ENCODE measurements at places on chromosomes 1 and 21. TPM values are rescaled to one million over a fixed set of nuclear protein-coding genes. Genes with fewer than 3 reads are reported as not detected.

- no peaks in the 10 kb centered on the region for H3K27me3 ChIP-seq
- H3K27ac ChIP-seq, result no peak overlapping the region
- peaks cover 81% of the 10 kb centered on the region for H3K36me3 ChIP-seq
- H3K4me3 ChIP-seq, result no peak overlapping the region
- DNase-seq, result no peak
Observed at GRCh38 chr1:23080885-23081284, 61.6 kb downstream of the KDM1A start.

- peaks cover 31% of the 10 kb centered on the region for H3K36me3 ChIP-seq
- peaks cover 40% of the 10 kb centered on the region for H3K4me1 ChIP-seq
- H3K4me3 ChIP-seq, result peak within 1 kb of the TSS; percentile 75
- peak within 1 kb of the TSS; percentile 96 for H3K27ac ChIP-seq
- no peaks in the 10 kb centered on the region for H3K27me3 ChIP-seq
Observed at GRCh38 chr1:27366411-27367159, at the start of gene MAP3K6. MAP3K6 (minus strand) TSS chr1:27366961; CDS start chr1:27366597, 364 bp downstream.

DNA sequence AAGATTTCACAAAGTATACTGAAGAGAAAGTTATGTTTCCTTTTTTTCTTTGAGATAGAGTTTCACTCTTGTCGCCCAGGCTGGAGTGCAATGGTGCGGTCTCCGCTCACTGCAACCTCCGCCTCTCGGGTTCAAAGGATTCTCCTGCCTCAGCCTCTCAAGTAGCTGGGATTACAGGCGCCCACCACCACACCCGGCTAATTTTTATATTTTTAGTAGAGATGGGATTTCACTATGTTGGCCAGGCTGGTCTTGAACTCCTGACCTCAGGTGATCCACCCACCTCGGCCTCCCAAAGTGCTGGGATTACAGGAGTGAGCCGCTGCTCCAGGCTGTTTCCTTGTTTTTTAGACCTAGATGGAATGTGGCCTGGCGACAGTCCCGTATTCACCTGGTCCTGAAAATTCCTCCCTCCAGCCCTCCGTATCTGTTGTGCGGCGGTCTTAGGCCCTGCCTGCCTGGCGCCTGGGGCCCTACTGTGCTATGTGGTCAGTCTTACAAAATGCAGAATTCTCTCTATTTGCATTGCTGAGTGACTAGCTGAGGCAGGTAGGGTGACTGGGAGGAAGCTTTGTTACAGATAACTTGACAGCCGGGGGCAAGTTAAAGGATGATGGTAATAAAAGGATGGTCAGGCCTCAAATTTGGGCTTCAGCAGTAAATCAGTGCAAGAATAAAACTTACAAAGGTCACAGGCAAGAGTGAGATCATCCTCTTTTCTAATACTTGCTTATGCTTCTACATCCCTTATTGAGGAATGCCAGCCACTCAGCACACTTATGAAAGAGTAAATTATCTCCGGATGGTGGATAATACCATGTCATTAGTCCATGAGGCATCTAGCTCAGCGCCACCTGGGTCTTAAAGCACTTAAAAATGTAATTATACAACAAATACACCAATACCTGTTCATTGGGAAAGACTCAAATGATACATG is 30.3 kb downstream of the PARK7 start:
- no peaks in the 10 kb centered on the region for H3K36me3 ChIP-seq
- H3K4me3 ChIP-seq, result no peak overlapping the region
- H3K4me1 ChIP-seq, result no peaks in the 10 kb centered on the region
- DNase-seq, result no peak

GRCh38 chr1:54510715-54511270 is 37.2 kb upstream of the ACOT11 start:
- H3K27ac ChIP-seq, result no peak overlapping the region
- H3K4me3 ChIP-seq, result no peak overlapping the region
- no peaks in the 10 kb centered on the region for H3K4me1 ChIP-seq
- DNase-seq, result no peak
- H3K27me3 ChIP-seq, result no peaks in the 10 kb centered on the region

DNA sequence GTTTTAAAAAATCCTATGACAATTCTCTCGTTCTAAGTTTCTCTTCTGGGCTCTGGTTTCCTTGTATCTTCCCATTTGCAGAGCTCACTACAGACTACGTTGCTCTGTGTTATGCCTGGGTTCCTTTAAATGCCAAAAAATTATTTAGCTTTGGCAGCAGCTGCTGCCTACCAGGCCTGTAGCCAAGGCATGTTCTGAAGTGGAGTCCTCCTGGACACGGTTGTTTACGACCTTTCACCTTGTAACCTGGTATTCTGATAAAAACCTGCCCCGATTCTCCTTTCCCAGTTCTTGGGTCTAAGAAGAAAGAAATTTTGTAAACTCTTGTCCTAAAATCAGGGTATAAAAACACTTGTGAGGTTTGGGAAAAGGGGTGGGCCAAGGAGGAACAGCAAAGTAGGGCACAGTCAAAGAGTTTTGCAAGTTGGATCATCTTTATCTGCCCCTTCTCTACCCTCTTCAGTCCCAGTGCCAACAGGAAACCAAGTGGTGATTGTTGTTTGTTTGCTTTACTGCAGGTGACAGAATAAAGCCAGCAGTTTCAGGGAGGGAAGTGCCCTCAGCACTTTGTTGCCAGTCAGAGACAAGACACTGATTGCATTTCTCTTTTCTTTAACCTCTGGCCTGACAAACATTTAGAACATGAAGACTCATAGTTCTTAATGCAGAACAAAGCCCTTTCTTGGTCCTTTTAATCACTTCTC is 3.1 kb upstream of the TXNIP start:
- H3K4me1 ChIP-seq, result peaks cover 37% of the 10 kb centered on the region
- peaks cover 12% of the 10 kb centered on the region for H3K36me3 ChIP-seq
- peak overlapping the region; percentile 99 for H3K27ac ChIP-seq
- no peaks in the 10 kb centered on the region for H3K27me3 ChIP-seq

- H3K4me3 ChIP-seq, result peak overlapping the region; percentile 72
- H3K27ac ChIP-seq, result peak overlapping the region; percentile 94
- H3K4me1 ChIP-seq, result peaks cover 25% of the 10 kb centered on the region
Observed at GRCh38 chr1:8816264-8816663, 1.2 kb downstream of the RERE start.

- H3K4me1 ChIP-seq, result no peaks in the 10 kb centered on the region
- H3K4me3 ChIP-seq, result no peak overlapping the region
- no peaks in the 10 kb centered on the region for H3K27me3 ChIP-seq
- H3K27ac ChIP-seq, result no peak overlapping the region
Observed at GRCh38 chr1:116544588-116545358, 26.1 kb downstream of the CD58 start.

- H3K4me3 ChIP-seq, result no peak overlapping the region
- H3K36me3 ChIP-seq, result no peaks in the 10 kb centered on the region
- H3K27me3 ChIP-seq, result no peaks in the 10 kb centered on the region
Observed at GRCh38 chr1:208874915-208875314, 630.7 kb upstream of the PLXNA2 start.

DNA sequence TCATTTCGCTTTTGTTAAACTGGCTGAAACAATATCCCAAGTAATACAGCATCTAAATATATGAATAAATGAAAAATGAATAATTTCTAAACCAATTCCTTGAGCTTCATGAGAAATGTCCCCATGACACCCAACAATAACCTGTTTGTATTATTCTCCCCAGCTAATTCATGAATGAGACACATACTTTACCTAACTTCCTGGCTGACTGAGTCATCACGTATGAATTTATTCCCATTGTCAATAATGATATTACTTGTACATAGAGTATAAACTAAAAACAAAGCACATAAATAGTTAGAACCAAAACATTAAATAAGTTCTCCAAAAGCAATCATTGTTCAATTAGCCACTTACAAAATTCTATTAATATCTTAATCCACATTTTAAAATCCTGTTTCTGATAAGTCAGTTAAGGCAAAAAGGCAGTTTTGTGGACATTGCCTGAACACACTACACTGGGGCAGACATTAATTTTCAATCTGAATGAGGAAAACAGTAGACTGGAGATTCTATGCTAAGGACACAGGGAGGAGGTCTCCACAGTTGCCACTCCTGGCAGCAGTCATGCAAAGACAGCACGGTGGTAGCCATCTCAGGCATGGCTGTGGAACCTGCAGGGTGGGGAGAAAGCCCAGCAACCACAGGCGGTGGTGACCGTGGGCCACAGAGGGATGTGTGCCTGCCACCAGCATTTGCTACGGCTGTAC is 48.2 kb downstream of the SLC9C2 start:
- H3K27me3 ChIP-seq, result no peaks in the 10 kb centered on the region
- H3K4me1 ChIP-seq, result no peaks in the 10 kb centered on the region
- no peak for DNase-seq
- H3K4me3 ChIP-seq, result no peak overlapping the region

GRCh38 chr1:240122639-240123613 is 31.2 kb downstream of the FMN2 start:
- H3K4me3 ChIP-seq, result no peak overlapping the region
- H3K36me3 ChIP-seq, result no peaks in the 10 kb centered on the region
- peak; percentile 72 for DNase-seq
- no peaks in the 10 kb centered on the region for H3K4me1 ChIP-seq
- H3K27ac ChIP-seq, result no peak overlapping the region

GRCh38 chr1:21511579-21512522 is 2.6 kb downstream of the ALPL start:
- peak overlapping the region; percentile 47 for H3K4me3 ChIP-seq
- H3K27me3 ChIP-seq, result peaks cover 19% of the 10 kb centered on the region
- DNase-seq, result peak; percentile 81
- peak overlapping the region; percentile 68 for H3K27ac ChIP-seq
- H3K4me1 ChIP-seq, result peaks cover 22% of the 10 kb centered on the region

GRCh38 chr1:205834751-205835150 is 15.2 kb downstream of the PM20D1 start:
- no peak for DNase-seq

- H3K27ac ChIP-seq, result no peak overlapping the region
- peaks cover 5% of the 10 kb centered on the region for H3K4me1 ChIP-seq
- no peak overlapping the region for H3K4me3 ChIP-seq
- H3K36me3 ChIP-seq, result no peaks in the 10 kb centered on the region
- no peaks in the 10 kb centered on the region for H3K27me3 ChIP-seq
Observed at GRCh38 chr1:179043907-179044306, 18.2 kb downstream of the FAM20B start.

DNA sequence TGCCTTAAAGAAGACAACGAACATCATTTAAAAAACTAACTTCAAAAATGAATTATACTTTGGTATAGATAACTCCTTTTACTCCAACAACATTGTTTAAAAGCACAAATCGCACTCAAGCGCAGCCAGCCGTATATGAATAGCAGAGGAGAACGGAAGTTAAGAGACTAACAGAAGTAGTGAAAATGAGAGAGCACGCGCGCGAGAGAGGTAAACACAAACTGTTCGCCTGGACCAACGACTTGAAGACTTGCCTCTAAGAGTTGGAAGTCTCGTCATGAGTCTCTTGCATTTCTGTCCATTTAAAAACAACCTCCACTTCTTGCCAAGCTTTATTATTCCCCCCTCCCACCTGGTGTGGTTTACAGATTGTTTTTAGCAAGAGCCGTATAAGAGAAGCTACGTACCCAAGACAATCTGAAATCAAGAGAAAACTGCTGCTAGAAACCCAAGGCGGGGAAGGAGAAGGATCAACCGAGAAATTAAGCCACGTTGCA is 479 bp downstream of the SELENOF start:
- DNase-seq, result no peak
- H3K4me1 ChIP-seq, result peaks cover 13% of the 10 kb centered on the region

The RXRG gene
- 9.1 TPM for total RNA-seq

The PCAT6 gene
- 0.81 TPM for total RNA-seq

The WNT3A gene
- 10.1 TPM for total RNA-seq

The GBP4 gene
- 32.9 TPM for total RNA-seq

GRCh38 chr1:206419250-206419649 is 51.0 kb upstream of the IKBKE start:
- no peaks in the 10 kb centered on the region for H3K27me3 ChIP-seq
- no peaks in the 10 kb centered on the region for H3K4me1 ChIP-seq
- H3K36me3 ChIP-seq, result peaks cover 38% of the 10 kb centered on the region
- no peak for DNase-seq
- no peak overlapping the region for H3K27ac ChIP-seq
- no peak overlapping the region for H3K4me3 ChIP-seq

DNA sequence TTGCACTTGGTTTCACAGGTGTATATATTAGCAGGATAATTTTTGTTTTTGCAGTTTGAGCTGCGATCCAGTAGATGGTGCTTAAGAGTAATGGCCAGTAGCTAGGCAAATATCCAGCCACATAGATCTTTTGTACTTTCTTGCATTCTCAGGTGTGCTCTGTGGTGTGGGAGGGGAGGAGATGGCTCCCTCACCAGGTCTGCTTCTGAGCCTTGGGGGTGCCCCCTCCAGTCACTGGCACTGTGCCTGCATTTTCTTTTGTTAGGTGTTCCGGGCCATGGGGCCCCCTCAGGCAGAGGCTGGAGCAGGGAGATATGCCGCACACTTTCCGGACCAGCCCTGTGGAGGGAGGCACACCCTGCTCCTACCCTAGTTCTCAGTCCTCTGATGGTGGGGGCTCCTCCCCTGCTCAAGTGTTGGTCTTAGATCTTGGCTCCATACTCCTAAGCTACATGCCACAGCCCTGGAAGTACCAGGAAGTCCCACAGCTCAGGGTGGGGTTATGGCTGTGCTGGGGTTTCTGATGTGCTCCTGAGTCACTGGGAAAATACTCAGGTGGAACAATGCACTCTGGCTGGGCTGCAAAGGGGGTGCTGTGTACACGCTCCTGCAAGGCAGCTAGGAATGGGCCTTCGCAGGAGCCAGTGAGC is 197.6 kb upstream of the DMRTA2 start:
- H3K4me1 ChIP-seq, result no peaks in the 10 kb centered on the region
- H3K36me3 ChIP-seq, result no peaks in the 10 kb centered on the region
- H3K4me3 ChIP-seq, result no peak overlapping the region
- DNase-seq, result peak; percentile 89

DNA sequence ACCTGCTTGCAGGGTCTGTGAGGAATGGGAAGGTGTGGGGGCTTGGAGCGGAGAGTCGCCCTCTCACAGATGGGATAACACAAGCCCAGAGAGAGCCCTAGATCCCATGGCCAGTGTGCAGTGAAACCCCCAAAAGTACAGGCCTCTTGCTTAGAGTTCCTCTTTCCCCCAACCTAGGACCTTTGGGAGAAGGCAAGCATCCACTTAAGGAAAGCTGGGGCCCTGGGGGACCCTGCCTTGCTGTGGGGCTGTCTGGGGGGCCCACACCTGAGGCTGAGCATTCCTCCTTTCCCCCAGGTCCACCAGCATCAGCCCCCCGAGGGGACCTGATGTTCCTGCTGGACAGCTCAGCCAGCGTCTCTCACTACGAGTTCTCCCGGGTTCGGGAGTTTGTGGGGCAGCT is 1.1 kb downstream of the VWA1 start:
- H3K27me3 ChIP-seq, result no peaks in the 10 kb centered on the region
- DNase-seq, result no peak
- peaks cover 58% of the 10 kb centered on the region for H3K4me1 ChIP-seq
- no peak overlapping the region for H3K27ac ChIP-seq

GRCh38 chr1:1470626-1471388 is 758 bp upstream of the ATAD3B start:
- peaks cover 19% of the 10 kb centered on the region for H3K4me1 ChIP-seq
- peak overlapping the region; percentile 63 for H3K27ac ChIP-seq
- no peaks in the 10 kb centered on the region for H3K27me3 ChIP-seq
- H3K36me3 ChIP-seq, result no peaks in the 10 kb centered on the region
- DNase-seq, result no peak
- H3K4me3 ChIP-seq, result peak overlapping the region; percentile 92

The KIF17 gene
- 4.6 TPM for total RNA-seq

GRCh38 chr1:6028042-6028850 is 17.4 kb upstream of the KCNAB2 start:
- DNase-seq, result peak; percentile 76
- no peaks in the 10 kb centered on the region for H3K27me3 ChIP-seq
- H3K4me1 ChIP-seq, result peaks cover 8% of the 10 kb centered on the region

- H3K4me1 ChIP-seq, result peaks cover 18% of the 10 kb centered on the region
- DNase-seq, result no peak
- H3K36me3 ChIP-seq, result peaks cover 71% of the 10 kb centered on the region
- H3K4me3 ChIP-seq, result no peak overlapping the region
- peak overlapping the region; percentile 8 for H3K27ac ChIP-seq
Observed at GRCh38 chr1:93565496-93566206, 116.0 kb downstream of the BCAR3 start.
